ENCODE measurements at places on chromosomes 12 and 14.
A peak's percentile ranks its signal among the peaks of the same experiment; 100 is the strongest.

GRCh38 chr14:97625477-97625876, 828.3 kb downstream of the VRK1 start:
- no peak for DNase-seq

- no peak for DNase-seq
Observed at GRCh38 chr12:41528874-41529273, 340.8 kb downstream of the PDZRN4 start.

DNA sequence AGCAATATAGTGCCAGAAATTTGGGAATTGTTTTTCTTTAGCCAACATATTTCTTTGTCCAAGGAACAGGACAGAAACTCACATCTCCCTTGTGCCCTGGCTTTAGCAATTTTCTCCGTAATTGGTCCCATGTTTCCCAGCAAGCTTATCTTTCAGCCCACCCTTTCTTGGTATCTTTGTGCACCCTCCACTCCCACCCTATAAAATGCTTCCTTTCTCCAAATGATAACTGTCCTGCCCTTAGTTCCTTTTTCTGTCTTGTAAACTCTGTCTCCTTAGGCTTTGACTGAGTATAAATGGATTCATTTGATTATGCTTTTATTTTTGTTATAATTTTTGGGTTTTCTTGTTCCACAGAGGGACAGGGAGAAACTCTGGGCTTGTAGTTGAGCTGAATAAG, 442.8 kb downstream of the ATP23 start:
- DNase-seq, result no peak

- DNase-seq, result no peak
Observed at GRCh38 chr14:95472819-95473251, 43.6 kb downstream of the SYNE3 start.

- peak; percentile 47 for DNase-seq
Observed at GRCh38 chr14:59507063-59507751, 22.9 kb downstream of the JKAMP start.

GRCh38 chr14:65850429-65851135, 438.1 kb downstream of the FUT8 start:
- DNase-seq, result peak; percentile 94

DNA sequence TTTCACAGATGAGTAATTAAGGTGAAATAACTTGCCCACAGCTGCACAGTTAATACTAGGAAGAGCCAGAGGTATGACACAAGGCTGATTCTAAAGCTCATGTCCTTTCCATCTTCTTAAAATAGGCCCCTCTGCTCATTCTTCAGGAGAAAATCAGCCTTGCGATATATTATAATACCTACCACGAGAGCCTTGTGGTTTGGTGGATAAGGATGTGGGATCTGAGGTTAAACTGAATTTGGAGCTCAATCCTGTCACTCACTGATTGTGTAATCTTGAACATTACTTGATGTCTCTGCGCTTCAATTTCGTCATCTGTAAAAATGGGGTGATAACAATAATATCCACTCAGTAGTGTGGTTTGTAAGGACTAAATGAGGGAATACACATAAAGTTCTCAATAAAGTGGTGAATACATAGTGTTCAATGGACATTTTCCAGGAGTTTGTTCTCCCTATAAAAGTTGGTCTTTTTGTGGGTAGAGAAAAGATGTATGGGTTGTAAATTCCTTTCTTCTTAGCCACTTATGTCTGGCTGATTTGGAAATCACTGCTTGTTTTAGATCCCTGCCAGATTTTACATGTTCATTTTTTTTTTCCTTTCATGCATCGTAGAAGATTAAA, 25.1 kb upstream of the ATP2B1 start:
- DNase-seq, result peak; percentile 43

DNA sequence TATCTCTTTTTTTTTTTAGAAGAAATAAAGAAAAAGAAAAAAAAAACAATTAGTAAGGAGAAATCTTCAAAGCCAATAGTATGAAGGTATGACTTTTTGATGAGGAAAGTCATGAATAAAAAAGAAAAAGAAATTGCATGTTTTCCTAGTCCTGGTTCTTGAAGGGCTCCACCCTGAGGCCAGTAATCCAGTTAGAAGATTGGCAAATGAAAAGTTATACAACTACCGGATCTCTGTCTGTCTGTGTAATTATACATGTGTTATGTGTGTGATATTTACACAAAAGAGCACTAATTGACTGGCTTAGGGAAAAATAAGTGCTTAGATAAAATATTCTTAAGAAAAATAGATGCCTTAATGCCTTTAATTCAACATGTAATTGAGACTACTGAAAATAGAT, 28.4 kb downstream of the SDR9C7 start:
- DNase-seq, result no peak

GRCh38 chr12:132729541-132730320, 19.1 kb downstream of the PGAM5 start:
- DNase-seq, result no peak

- DNase-seq, result no peak
Observed at GRCh38 chr12:81502912-81503695, 256.0 kb downstream of the PPFIA2 start.

GRCh38 chr14:92540472-92541048, 27.0 kb downstream of the RIN3 start:
- DNase-seq, result no peak

GRCh38 chr12:67519484-67520433, 128.8 kb upstream of the DYRK2 start:
- no peak for DNase-seq

DNA sequence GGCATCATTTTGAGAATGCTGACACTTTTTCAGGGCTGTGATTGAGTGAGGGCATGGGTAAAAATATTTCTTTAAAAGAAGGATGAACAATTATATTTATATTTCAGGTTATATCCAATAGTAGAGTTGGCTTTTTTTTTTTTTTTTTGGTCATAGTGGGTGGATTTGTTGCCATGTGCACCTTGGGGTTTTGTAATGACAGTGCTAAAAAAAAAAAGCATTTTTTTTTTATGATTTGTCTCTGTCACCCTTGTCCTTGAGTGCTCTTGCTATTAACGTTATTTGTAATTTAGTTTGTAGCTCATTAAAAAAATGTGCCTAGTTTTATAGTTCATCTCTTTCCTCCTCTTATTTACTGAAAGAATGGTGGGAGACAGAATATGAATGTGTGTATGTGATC, 1.4 kb upstream of the RAB5B start:
- DNase-seq, result no peak

DNA sequence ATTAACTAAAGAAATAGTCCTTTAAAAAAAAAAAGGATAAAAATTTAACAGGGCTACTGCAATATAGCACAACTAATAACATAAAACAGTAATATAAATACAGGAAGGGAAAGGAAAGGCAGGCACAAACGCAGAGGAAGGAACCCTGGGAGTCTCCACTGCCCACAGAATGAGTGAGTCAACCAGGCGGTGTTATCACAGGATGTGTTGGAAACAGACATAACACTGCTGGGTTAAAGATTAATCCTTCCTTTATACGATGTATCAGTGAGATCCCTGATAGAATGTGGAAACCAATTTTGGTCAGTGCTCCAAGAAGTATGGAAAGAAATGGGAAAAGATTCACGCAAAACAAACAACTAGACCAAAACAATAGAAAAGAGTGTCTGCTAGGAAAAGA, 47.9 kb downstream of the FGD6 start:
- no peak for DNase-seq

DNA sequence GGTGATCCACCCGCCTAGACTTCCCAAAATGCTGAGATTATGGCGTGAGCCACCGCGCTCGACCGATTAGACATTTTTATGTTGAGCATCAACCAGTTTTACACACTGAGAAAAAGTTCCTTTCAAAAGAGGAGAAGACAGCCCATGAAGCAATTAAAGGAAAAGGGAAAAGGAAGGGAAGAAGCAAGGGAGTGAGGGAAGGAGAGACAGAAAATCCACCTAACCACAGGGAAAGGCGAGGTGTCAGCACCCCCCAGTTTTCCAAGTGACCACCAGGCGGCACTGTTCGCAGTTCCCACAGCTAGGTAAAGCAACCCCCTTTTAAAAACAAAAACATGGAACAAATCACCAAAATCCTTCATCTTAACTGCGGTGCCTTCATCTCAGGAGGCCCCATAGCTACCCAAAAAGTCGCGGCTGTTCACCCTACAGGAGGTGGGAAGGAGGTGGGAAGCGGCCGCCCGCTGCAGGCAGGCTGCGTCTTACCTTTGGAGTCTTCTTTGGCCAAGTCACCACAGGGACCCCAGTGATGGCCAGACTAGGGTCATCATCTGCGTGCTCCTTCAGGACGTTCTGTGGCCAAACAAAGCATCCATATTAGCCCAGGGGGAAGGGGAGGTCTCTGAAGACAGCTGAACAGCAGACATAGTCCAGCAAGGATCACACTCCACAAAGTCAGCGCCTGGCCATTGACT, 86.6 kb downstream of the KDM2B start:
- peak; percentile 56 for DNase-seq

GRCh38 chr12:122947352-122947792, 18.9 kb downstream of the ABCB9 start:
- no peak for DNase-seq

DNA sequence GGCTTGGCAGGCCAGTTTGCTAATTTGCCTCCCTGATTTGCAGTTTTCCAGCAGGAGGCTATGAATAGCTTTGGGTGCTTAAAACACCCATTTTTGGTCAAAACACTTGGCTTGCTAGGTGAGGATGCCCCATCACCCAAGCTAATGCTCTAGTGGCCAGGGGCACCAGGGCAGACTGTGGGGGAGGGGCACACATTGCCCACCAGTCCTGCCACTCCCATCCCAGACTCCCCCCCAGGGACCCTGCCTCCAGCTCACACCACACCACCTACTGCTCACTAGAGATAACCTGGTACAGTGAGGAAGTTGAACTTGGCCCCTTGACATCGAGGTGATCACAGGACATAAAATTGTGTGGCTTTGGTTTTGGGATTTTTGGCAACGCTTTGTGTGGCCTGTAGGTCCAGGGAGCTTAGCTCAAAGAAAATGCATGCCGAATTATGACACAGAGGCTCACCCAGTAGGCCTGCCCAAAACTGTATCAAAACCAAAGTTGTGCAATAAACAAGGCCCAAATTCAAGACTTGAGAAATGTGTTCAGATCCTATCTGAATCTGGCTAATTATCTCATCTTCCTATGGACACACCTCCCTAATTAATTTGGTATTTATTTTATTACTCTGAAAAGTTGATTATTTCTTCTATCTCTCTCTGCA, 4.3 kb downstream of the NUAK1 start:
- no peak for DNase-seq

DNA sequence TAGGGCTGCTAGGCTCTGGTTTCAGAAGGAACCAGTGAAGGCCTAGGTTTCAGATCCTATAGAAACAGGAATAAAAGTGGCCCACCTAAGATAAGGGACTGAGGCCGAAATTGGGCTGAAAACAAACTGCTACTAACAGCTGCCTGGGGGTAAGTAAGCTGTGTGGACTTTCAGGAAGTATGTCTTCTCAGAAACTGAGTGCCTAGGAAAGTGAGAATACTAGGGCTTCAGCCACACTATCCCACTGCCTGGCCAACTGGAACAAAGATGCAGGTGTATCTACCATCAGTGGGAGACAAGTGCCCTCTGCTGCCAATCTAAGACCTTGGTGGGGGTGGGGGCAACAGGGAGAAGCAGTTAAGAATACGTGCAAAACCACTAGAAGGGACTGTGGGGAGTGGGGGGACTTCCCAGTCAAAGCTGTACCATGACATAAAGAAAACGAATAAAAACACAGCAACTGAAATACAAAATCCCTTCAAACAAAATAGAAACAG, 82.5 kb downstream of the MED13L start:
- peak; percentile 48 for DNase-seq

DNA sequence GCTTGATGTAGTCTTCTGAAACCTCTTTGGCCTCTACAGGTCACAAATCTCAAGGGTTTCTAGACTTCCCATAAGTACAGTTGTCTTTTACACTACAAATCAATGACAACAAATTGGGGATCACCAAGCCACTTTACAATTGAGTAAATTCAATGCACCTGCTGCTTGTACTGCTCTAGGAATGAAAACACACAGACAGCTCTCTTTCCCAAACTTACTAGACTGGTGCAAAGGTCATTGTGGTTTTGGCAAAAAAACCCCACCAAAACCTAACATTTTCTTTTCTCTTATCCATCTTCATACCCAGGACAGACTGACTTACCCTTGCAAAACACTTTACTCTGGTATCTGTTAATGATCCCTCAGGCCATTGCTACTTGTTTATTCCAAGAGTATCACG, 2.7 kb downstream of the M6PR start:
- DNase-seq, result no peak

- DNase-seq, result peak; percentile 74
Observed at GRCh38 chr14:93970585-93970964, 5.8 kb downstream of the ASB2 start.

GRCh38 chr12:65280306-65280705, 1.8 kb downstream of the MSRB3 start:
- DNase-seq, result no peak

DNA sequence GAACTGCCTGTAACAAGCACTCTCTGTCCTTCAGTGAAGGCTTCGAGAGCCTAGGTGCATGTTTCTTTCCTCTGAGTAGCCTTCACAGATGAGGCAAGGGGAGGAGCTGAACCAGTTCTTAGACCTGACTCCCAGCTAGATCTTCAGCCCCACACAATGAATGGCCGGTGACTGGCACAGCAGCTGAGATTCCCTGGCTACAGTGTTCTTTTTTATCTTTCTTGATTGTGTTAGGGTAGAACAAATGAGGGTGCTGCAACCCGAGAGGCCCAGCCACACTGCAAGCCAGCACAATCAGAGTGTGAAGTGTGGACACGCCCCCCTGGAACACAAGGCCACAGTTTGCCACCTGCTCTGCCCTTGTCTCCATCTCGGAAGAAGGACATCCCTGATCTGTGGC, 19.1 kb upstream of the COL2A1 start:
- DNase-seq, result no peak

DNA sequence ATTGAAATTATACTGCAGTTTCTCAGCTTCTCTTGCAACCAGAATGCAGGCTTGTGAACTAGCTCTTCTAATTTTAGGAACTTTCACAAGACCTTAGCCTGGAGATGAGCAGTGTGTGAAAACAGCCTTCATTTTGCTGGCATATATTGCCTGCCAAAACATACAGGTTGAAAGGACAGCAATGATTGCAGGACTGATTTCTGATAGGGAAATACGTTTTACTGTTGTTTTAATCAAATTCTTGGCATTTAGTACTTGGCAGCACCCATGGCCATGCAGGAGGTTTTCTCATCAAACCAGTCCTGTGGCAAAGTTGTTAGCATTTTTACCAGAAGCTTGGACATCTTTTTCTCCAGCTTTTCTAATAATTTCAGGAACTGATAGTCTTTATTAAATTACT, 91.9 kb upstream of the MUCL1 start:
- no peak for DNase-seq

DNA sequence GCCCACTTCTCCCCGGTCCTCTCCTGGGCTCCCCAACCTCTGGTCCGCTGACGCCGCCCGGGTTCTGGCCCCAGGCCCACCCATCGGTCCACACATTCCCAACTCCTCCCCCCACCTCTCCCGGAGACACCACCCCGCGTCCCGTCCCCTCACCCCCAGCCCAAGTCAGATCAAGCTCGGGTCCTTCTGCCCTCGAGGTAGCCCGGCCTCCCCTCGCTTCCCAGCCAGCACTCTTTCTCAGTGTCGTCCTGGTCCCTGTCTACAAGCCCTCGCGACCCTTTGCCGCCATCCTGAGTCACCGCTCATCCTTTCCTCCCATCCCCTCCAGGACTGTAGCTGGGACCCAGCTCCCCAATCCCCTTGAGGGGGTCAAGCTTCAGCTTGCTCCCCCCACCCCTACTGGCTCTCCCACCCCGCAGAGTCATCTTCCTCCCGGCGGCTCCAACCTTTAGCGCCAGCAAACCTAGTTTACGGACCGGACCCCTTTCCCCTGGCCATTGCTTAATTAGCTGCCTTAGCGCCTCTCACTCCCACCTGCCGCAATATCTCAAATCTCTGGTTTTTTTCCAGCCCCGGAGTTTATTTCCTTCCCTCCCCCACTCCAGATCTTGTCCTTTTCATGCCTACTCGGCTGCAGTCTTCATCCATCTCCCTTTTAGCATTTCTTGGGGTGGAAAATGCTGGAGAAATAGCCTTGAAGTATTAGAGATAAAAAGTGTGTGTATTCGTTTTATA, 1.1 kb downstream of the PPP4R4 start:
- DNase-seq, result no peak

Measured in CD4-positive, alpha-beta T cell treated with Interleukin-4 for 4 hours (primary cell).